ENCODE measurements at places on chromosomes 12 and 14.

DNA sequence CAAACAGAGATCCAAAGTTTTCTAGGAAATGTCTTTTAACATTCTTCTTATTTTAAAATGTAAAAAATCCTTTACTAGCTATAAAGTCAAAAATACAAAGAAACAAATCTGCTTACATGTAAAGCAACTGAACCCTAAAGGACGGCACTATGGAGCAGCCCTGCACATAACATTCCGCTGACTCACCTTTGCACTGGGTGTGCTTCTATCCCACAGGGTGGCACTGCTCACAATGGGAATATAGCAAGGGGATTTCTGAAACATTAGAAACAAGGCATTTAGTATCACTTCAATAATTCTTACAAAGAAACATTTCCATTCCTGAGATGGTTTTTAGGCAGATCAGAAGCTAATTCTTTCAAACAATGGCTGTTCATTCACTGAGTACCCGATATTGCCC lies 94.3 kb downstream of the C12orf42 start:
- no peak for DNase-seq

GRCh38 chr14:71497645-71498086 lies 434.6 kb upstream of the RGS6 start:
- DNase-seq, result no peak

DNA sequence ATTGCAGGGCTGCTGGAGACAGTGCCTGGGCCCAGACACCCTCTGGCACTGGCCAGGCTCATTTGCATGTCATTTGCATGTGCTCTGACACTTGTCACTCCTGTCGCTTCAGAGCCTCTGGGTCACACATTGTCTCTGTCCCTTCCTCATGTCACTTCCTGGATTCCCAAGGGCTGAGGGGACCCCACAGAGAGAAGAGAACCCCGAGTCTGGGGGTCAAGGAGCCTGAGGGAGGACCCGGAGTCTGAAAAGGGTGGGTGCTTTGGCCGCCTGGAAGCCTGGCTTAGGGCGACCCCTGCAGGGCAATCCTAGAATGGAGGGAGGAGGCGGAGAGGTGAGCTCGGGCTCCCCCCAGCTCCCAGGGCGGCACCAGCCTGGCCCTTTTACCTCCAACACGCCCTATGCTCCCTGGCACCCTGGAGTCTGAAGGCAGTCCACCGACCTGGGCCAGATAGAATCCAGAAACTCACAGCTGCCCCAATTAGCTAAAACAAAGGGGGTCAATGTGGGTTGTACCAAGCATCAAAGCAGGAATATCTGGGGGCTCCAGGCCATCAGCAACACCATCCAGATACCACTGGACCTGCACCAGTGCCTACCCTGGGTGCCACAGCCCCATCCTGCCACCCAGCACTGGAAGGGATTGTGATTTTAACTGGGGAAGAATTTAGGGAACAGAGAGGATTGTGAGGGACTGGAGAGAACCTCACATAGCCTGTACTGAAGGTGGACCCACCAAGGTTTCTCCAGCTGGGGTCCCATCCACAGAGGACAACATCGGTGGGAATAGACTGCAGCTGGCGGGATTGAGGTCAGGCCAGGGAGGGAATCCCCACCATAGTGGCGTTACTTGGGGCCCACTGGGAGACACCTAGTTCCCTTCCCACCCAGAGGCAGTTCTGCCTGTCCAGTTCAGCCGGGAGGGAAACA lies 21.8 kb upstream of the KRT78 start:
- DNase-seq, result peak; percentile 73

GRCh38 chr12:47721431-47721973 lies 3.8 kb downstream of the ENDOU start:
- peak; percentile 36 for DNase-seq

- no peak for DNase-seq
These were observed 268.3 kb downstream of the VRK1 start for GRCh38 chr14:97065305-97066067.

- no peak for DNase-seq
These were observed 83.5 kb upstream of the C14orf180 start for GRCh38 chr14:104496095-104496494.

- no peak for DNase-seq
These were observed 74.6 kb upstream of the CDKN3 start for GRCh38 chr14:54322246-54322645.

DNA sequence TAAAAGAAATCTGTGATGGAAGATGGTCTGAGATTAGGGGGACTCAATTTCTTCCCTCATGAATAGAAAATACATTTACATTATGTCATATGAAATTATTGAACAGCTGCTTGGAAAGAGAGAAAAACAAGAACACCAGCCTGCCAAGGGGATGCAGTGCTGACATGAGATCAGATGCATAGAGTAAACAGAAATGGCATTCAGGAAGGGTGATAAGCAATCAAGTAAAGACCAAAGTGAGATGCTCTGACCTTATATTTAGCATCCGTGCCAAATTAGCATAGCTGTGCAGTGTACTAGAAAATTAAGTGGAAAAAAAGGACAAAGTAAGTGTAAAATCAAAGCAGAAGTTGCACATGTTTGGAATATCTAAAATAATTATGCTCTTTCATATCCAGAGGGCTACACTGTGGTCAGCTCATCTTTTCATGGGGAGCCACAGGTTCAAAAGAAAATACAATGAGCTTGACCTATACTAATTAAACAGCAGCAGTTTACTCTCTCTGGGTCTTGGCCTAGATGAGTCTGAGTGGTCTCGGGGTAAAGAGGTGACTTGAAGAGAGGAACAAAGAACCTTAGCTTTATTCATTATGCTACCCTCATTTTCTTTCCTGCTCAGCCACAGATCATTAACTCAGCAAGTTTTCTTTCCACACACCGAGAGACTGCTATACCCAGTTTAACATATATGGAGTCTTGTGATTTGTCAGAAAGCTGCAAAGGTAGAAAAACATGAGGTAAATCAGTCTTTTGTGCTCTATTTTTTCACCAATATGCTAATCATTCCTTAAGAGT lies 359.4 kb upstream of the FOXG1 start:
- no peak for DNase-seq

- DNase-seq, result no peak
These were observed 39.2 kb upstream of the PWP1 start for GRCh38 chr12:107646436-107646835.

DNA sequence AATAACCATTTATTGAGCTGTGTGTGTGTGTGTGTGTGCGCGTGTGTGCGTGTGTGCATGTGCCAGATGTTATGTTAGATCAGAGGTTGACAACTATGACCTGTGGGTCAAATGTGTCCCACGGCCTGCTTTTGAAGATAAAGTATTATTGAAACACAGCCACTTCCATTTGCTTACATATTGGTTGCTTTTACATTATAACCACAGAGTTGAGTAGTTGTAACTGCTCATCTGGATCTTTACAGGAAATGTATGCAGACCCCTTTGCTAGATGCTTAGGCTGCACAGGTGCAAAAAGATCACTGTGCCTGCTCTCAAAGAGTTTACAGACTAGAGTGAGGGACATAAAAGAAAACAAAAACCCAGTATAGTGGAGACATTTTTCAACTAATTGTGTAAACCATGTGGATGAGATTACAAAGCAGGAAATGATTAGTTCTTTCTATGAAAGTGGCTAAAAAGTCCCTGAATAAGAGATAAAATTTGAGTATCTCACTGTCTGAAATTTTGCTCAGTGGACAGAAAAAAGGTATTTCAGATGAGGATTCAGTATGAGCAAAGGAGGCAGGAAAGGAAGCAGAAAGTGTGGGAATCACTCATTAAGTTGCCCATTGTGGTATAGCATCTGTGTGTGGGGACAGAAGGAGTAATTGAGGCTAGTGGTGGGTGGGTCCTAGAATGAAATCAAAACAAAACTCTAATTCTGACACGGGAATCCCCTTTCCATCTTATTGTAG lies 188.4 kb downstream of the PAH start:
- no peak for DNase-seq
